ENCODE measurements at places on chromosomes 3 and 15. TPM values are rescaled to one million over a fixed set of nuclear protein-coding genes. Genes with fewer than 3 reads are reported as not detected.

GOLGA8J gene
- not detected for polyA plus RNA-seq

ZNF35 gene
- 5.7 TPM for polyA plus RNA-seq

CGGBP1 gene
- 115 TPM for polyA plus RNA-seq

MESP2 gene
- 0.79 TPM for polyA plus RNA-seq

NANOGP8 gene
- not detected for polyA plus RNA-seq

AGTR1 gene
- polyA plus RNA-seq, result 31.3 TPM

SKOR1 gene
- not detected for polyA plus RNA-seq

REC114 gene
- not detected for polyA plus RNA-seq

ATP13A3 gene
- 35.1 TPM for polyA plus RNA-seq

Measured in muscle of arm (tissue), 14 donors.